Upper lobe of right lung (tissue), 1 donor: ENCODE measurements at places on chromosomes 4 and X. TPM values are rescaled to one million over a fixed set of nuclear protein-coding genes. Genes with fewer than 3 reads are reported as not detected.

DNA sequence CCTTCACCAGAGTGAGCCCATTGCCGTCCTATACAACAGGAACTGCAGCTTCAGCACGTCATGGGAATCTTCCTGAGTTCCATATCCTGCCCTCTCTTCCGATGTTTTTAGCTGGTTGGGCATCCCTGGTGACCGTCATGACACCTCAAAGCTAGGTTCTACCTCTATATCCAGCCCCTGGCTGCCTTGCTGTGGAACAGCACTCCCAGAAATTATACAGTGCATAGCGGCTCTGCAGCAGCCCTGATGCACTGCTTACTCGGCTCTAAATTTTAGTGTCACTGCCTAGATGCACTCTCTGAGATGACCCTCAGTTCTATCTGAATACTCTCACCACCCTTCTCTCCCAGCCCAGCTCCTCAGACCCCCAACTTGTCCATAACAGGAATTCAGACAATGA lies 44.3 kb downstream of the ARHGEF38 start:
- H3K36me3 ChIP-seq = no peaks in the 10 kb centered on the region
- DNase-seq = no peak
- H3K4me1 ChIP-seq = no peaks in the 10 kb centered on the region
- no peak overlapping the region for H3K27ac ChIP-seq
- no peak overlapping the region for H3K4me3 ChIP-seq

PITX2 gene
- total RNA-seq = not detected

- H3K4me1 ChIP-seq = no peaks in the 10 kb centered on the region
- no peak for DNase-seq
- H3K27ac ChIP-seq = no peak overlapping the region
- H3K36me3 ChIP-seq = no peaks in the 10 kb centered on the region
- no peaks in the 10 kb centered on the region for H3K27me3 ChIP-seq
- no peak overlapping the region for H3K4me3 ChIP-seq
Observed at GRCh38 chrX:105648732-105649131, 173.6 kb upstream of the NRK start.

DNA sequence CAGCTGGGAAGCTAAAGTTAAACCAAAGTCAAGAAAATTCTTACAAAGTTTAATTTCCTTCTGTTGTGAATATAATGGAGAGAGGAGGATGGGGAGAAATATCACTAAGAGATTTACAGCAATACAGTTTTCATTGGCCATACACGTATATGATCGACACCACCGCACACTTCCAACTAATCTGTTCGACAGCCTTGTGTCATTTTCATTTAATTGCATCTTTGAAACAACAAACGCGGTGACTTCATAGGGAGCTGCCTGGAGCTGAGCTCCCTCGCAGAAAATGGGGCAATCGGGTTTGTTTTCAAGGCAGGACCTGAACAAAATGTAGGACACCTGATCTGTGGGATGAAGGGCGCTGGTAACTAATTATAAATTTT lies 1.3 kb downstream of the PTPN13 start:
- peak overlapping the region; percentile 71 for H3K4me3 ChIP-seq
- H3K27me3 ChIP-seq = no peaks in the 10 kb centered on the region
- no peaks in the 10 kb centered on the region for H3K36me3 ChIP-seq
- DNase-seq = no peak

GRCh38 chr4:47374477-47374876 lies 89.0 kb downstream of the COMMD8 start:
- no peak overlapping the region for H3K27ac ChIP-seq
- DNase-seq = no peak
- no peaks in the 10 kb centered on the region for H3K36me3 ChIP-seq
- no peaks in the 10 kb centered on the region for H3K4me1 ChIP-seq
- H3K4me3 ChIP-seq = no peak overlapping the region
- H3K27me3 ChIP-seq = no peaks in the 10 kb centered on the region

DNA sequence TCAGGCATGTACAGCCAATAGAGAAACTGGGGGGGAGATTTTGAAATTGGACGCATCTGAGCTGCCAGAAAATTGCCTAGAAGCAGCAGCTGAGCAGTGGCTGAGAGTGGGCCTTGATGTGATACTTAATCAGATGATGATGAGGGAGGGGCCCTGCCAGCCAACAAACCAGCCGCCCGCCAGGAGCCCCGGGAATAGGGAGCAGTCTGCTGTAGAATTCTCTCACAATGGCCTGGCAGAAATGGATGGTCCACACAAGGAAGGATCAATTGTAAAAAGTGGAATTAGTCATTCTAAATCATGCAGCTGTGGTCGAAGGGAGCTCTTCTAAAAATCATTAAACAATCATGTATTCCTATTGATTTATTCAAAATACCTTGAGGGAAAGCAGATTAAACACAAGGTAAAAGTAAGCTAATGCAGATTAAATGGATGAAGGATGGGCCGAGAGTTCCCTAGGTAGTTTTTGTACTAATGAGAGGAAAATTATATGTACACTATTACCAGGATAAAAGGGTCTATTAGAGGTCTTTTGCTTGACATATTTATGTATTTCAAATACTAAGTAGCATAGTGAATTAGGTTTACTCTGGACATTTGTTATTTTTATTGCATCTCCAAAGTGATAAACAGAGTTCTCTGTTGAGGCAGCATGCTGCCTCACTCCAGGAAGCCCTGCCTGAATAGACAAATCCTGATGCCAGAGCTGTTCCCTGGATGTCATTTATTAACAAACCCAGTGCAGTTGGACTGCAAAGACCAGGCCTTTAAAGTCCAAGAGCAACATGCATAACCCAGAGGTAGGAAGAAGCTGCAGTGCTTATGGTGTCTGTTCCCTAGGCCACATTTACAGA lies 91.3 kb downstream of the NKX6-1 start:
- H3K27me3 ChIP-seq = no peaks in the 10 kb centered on the region
- H3K4me3 ChIP-seq = no peak overlapping the region
- no peaks in the 10 kb centered on the region for H3K36me3 ChIP-seq
- DNase-seq = no peak
- no peaks in the 10 kb centered on the region for H3K4me1 ChIP-seq
- H3K27ac ChIP-seq = no peak overlapping the region

CXCL1 gene
- total RNA-seq = 8.2 TPM

GRCh38 chr4:114028071-114028470 lies 48.6 kb upstream of the ARSJ start:
- no peaks in the 10 kb centered on the region for H3K4me1 ChIP-seq
- H3K36me3 ChIP-seq = no peaks in the 10 kb centered on the region
- H3K27me3 ChIP-seq = no peaks in the 10 kb centered on the region
- H3K27ac ChIP-seq = no peak overlapping the region
- no peak for DNase-seq

DNA sequence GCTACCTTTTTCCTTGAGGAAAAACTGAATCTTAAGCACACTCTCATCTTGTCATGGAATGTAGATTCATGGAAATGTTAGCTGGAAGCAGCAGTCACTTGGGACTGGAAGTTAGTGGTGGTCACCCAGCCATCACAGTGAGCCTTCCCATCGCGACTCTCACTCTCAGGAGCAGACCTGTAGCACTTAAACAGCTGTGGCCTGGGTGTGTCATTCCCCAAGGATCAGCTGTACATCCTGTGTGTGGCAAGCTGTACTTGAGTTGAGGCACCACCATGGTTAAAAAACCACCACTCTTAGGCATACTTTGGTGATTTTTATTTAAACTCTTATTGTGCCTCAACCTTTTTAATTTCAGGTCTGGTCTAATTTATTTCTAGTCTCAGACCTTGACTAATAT lies 46.7 kb downstream of the JADE1 start:
- H3K4me1 ChIP-seq = peaks cover 6% of the 10 kb centered on the region
- no peak overlapping the region for H3K27ac ChIP-seq
- no peak for DNase-seq
- no peaks in the 10 kb centered on the region for H3K27me3 ChIP-seq
- peaks cover 83% of the 10 kb centered on the region for H3K36me3 ChIP-seq
- no peak overlapping the region for H3K4me3 ChIP-seq

ABCG2 gene
- total RNA-seq = 21.7 TPM

- H3K4me3 ChIP-seq = peak overlapping the region; percentile 66
- H3K27me3 ChIP-seq = peaks cover 18% of the 10 kb centered on the region
- peaks cover 2% of the 10 kb centered on the region for H3K4me1 ChIP-seq
- H3K27ac ChIP-seq = peak overlapping the region; percentile 78
Observed at GRCh38 chr4:183797445-183798300, 107.4 kb upstream of the STOX2 start.

GRCh38 chr4:11632483-11632882 lies 203.8 kb upstream of the HS3ST1 start:
- H3K36me3 ChIP-seq = no peaks in the 10 kb centered on the region
- no peak for DNase-seq
- H3K27ac ChIP-seq = no peak overlapping the region
- no peaks in the 10 kb centered on the region for H3K27me3 ChIP-seq
- no peak overlapping the region for H3K4me3 ChIP-seq
- no peaks in the 10 kb centered on the region for H3K4me1 ChIP-seq

SASH3 gene
- 41.2 TPM for total RNA-seq

STPG2 gene
- total RNA-seq = 0.41 TPM

CLCN4 gene
- 9.8 TPM for total RNA-seq

DNA sequence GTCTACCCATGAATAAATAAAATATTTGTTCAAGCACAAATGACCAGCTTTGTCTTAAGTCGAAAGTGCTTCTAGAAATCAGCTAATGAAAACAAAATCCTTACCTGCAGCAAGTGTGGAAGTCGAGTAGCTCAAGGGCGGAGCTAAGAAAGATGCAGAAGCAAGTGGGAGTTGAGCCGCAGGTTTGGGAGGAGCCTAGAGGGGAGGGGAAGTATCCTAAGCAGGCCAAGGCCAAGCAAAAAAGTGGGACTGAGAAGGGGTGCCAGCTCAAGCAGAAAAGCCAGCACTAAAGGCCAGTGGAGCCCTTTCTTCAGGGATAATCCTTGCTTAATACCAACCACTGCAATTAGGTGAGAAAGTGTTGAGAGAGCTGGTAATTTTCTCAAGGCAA lies 60.8 kb downstream of the DLG3 start:
- no peak overlapping the region for H3K27ac ChIP-seq
- no peaks in the 10 kb centered on the region for H3K36me3 ChIP-seq
- H3K4me1 ChIP-seq = no peaks in the 10 kb centered on the region
- no peak overlapping the region for H3K4me3 ChIP-seq
- DNase-seq = no peak

DNA sequence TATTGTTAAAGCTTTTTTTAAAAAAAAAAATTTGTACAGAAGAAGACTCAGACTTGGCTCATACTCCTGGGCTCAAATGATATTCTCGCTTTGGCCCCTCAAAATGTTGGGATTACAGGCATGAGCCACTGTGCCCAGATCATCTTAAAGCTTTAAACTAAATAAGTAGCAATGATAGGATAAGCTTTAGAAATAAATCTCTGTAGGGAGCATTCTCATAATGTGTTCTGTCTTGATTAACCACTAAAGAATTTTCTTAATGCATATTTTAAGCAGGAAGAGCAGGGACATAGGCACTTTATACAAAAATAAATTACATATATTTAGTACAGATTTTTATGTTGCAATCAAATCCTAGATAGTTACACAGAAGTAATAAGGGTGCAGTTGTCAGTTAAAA lies 667.2 kb downstream of the GRID2 start:
- H3K27me3 ChIP-seq = no peaks in the 10 kb centered on the region
- H3K4me1 ChIP-seq = no peaks in the 10 kb centered on the region
- DNase-seq = no peak
- no peak overlapping the region for H3K27ac ChIP-seq

AREG gene
- 14.6 TPM for total RNA-seq

FHDC1 gene
- 25.7 TPM for total RNA-seq

HGFAC gene
- total RNA-seq = 1.2 TPM

MBTPS2 gene
- total RNA-seq = 12.6 TPM
